Left kidney (tissue), 8 donors: ENCODE measurements at places on chromosomes 12 and 14.

- DNase-seq, result no peak
Measured at GRCh38 chr14:73426877-73427276, 31.5 kb downstream of the NUMB start.

DNA sequence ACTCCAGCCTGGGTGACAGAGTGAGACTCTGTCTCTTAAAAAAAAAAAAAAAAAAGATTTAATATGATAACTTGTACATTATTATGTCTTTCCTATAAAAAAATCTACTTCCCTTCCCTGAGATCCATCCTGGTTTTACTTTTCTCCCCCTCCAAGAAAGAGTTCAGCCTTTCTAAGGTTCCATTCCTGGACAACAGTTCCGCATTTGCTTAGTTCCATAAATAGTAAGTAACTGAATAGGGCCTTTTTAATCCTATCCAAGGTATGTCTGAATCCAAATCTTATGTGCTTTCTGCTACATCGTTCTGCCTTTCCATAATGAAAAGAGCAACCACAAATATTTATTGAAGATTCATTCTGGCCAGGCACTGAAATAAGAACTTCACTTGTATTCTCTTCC lies 187.8 kb downstream of the DACT1 start:
- no peak for DNase-seq

DNA sequence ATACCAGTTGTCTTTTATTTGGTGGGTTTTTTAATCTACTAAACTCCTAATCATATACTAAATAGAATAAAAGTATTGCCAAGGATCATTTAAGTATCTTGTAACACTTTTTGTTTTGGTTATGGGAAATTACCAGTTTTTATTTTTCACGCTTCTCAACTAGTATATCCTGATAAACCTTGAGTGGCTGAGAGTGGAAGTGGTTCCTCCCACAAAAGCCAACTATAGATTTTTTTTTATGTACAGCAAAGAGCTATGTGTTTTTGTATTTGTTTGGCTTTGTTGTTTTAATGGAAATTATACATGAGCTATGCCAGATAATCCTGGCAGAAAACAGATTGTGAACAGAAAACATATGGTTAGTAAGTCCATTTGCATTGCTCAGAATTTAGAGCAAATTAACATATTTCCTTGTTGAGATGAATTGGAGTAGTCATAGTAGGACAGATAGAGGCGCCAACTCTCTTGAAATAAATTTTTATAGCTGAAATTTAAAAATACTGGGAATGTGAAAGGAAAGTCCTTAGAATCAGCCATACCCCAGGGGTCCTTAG lies 60.9 kb upstream of the PSMA6 start:
- DNase-seq, result no peak

DNA sequence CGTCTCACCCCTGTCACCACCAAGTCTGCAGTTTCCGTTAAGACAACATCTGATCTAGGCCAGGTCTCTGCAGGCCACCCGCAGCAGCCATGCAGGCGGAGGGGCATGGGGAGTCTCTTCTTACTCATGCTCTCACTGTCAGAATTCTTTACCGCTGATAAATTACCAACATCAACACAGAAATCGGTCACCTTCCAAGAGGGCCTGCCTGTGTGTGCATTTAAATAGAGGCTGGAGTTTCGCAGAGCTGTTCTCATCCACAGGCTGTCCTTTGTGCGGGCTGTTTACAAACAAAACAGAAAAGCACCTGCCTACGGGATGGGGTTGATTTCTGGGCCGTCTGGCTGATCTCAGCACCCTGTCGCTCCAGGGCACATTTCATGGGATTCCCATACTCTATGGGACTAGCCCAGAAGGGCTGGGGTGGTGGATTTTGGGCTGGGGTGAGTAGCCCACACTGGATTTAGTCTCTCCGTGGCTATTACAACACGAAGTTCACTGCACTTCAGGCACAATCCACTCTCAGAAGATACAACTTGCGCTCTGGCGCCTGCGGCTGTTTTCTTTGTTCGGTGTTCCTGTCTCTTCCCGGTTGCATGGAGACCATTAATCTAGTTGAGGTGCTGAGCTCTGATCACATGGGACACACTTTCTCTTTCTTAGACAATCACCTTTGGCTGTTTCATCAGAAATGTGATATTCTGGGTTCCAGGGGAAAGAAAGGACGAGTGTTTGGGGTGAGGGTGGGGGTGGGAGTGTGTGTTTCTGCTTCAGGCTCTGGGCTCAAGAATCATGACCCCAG lies 331.1 kb downstream of the GLT1D1 start:
- peak; percentile 33 for DNase-seq

DNA sequence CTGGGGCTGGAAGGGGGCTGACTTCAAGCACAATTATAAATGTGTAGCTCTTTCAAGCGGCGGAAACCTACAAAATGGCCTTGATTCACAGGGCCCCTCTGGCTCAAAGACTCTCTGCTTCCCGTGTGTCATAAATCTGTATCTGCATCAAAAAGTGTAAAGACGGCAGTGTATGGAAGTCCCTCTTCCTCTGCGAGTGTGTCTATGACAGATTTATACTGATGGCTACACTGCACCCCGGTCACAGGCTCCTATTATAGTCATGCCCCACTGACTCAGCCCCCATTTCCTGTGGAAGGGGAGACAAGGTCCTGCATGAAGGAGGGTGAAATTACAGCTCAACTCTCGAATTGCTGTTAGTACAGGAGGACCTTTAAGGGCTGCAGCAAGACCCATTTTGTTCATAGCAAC lies 68.6 kb downstream of the HMGA2 start:
- peak; percentile 66 for DNase-seq

- DNase-seq, result no peak
Measured at GRCh38 chr14:43198465-43198864, 1308.6 kb downstream of the FSCB start.

DNA sequence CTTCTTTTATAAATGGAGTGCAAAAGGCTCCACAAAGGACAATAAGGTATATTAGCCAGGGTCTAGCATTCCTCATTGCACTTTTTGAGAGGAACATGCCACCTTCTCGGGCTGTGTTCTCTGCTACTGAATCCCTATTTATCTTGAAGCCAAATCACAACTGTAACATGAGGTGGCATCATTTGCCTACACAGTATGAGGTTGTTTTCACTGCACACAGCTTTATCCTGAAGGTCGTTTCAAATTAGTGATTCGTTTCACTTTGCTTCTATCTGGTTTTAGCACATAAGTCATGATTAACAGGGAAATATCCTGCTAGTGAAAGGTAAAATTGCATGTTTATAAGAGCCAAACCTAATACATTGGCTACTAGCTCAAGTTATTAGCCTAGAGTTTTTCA lies 153.8 kb downstream of the SLC35F4 start:
- no peak for DNase-seq
